Activated T-helper 9 cell treated with anti-CD3 and anti-CD28 coated beads, Interleukin-2, amount 50 U/mL, for 16 hours (primary cell): ENCODE measurements at places on chromosomes 7 and 10.

GRCh38 chr10:61760943-61761824, 98.5 kb downstream of the CABCOCO1 start:
- DNase-seq: no peak

DNA sequence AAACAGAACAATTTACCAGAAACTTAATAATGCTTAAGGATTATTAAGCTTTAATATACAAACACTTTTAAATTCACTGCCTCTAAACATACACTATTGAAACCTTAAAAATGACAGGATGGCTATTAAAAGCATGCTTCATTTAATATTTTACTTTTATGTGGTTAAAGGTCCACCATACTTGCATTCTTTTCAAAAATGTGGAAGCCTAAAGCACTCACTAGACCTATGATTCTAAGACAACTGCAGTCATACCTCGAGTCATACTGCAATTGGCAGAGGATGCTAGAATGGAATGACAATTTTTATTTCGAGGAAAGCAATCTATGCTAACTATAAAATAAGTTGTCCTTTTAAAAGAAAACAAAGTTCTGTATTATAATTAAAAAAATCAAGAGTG, 85.3 kb downstream of the PIP4K2A start:
- no peak for DNase-seq

DNA sequence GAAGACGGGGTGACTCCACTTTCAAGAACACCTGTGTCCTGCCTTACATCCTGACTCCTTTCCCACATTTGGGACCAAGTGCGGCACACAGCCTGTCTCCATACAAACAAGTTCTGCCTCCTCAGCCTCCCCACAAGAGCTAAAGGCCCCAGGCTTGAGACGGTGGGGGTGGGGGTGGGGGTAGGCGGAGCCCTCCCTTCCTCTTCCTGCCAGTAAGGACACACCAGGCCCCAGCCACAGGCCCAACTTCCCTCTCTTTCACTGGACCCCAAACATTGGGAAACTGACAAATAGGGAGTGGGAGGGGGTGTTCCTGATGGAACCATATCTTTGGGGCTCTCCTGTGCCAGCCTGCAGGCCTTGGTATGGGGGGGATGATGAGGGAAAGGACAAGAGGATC, 4.6 kb downstream of the CDK5 start:
- no peak for DNase-seq

- DNase-seq: no peak
Measured at GRCh38 chr7:139641337-139641992, 118.0 kb downstream of the CLEC2L start.

GRCh38 chr10:24133835-24134234, 75.1 kb upstream of the KIAA1217 start:
- no peak for DNase-seq

- no peak for DNase-seq
Measured at GRCh38 chr7:84387595-84387994, 193.0 kb upstream of the SEMA3A start.

DNA sequence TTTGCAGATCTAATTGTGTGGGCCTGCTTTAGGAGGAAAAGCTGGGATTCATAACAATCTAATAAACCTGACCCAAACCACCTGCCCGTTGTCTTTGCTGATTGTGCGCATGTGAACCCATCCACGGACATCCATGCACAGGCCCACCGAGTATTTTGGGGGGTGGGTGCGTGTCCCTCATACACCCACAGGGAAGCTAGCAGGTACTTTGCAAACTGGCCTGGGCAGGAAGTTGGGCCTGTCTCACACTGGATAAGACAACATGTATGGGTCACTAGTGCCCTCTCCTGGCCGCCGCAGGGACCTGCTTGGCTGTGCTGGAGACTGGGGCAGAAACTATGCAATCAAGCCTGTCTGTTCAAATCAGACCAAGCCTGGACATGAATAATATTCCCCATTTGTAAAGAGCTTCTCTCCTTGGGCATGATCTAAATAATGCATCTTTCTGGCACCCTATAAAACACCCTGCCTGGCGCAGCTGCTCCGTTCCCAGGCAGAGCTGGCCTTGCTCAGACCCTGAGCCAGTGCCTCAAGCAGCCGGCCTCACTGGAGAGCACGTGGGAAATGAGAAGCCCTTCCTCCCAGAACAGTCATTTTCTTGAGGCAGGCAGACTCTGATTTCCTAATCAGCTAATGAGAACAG, 15.8 kb downstream of the ECHDC3 start:
- peak; percentile 65 for DNase-seq

DNA sequence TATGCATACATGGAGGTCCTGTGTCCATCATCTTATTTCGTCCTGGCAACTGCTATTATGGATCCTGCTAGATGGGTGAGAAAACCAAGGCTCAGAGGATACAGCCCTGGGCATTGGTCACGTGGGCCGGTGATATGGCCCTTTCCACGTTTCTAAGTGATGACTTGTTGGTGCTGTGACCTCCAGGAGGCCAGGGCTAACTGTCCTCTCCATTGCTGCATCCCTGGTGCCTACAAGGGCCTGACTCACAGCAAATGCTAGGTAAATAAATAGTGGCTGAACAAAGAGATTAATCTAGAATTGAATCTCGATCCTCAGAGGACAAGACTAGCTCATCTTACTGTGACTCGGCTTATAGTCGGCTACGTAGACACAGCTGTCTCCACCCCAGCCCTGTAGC, 78.6 kb downstream of the FAM53B start:
- DNase-seq: no peak
